CD4-positive, alpha-beta T cell treated with Interferon alpha-2 for 1 hour (primary cell): ENCODE measurements at places on chromosomes 12 and 14.

DNA sequence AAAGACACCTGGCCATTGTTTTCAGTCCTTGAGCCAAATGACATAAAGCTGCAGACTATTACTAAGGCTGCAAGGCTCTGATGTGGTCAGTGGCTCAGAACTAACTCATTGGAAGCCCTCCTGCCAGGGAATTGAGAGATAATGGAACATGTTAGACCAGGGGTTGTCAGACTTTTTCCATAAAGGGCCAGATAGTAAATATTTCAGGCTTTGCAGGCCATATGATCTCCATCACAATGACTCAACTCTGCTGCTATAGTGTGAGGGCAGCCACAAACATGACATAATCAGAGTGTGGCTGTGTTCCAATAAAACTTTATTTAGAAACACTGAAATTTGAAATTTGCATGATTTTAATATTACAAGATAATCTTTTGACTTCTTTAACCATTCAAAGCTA, 140.3 kb downstream of the TMEM30B start:
- no peak for DNase-seq

DNA sequence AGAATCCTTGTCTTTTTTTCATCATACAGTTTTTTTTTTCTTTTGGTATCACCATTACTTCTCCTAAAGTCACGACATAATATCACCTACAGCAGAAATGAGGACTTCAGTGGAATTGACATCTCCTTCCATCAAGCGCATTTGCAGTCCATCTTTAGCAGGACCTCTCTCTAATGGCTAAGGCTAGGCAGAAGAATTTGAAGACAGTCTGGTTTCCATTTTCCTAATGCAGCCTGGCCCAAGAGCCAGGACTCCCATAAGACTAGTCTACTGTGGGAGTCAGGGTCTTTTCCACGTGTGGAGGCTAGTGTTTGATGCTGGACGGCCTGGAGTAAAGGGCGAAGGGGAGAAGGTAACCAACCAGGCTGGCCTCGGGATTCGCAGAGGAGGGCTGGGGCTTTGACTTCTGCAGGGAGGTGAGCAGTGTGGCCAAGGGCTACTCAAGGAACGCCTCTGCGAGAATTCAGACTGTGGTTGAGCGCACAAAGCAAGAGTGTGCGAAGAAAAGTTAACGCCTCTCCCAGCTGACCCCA, 769 bp upstream of the ZNF740 start:
- DNase-seq = no peak

GRCh38 chr12:61523276-61523992, 736.8 kb upstream of the USP15 start:
- DNase-seq = no peak

DNA sequence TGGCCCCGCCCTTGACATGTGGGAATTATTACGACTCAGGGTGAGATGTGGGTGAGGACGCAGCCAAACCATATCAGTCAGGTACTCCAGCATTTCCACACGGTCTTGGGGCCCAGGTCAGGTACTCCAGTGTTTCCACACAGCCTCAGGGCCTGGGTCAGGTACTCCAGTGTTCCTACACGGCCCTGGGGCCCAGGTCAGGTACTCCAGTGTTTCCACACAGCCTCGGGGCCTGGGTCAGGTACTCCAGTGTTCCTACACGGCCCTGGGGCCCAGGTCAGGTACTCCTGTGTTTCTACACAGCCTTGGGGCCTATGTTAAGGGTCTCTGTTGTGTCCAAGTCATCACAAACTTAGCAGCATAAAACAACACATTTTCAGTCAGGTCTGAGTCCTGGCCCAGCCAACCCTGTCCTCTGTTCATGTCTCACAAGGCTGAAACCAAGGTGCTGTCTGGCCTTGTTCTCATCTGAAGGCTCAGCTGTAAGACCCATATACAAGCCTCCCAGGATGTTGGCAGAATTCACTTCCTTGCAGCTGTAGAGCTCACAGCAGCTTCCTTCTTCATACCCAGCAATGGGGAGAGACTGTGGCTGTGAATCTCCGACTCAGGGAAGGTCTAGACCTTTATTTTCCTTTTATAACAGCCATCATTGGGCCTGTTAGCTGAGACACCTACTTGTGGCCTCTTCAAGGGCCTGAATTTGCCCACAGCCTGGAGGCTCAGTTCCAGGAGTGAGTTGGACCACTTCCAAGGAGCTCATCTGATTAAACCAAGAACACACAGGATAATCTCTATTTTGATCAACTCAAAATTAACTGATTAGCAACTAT, 107.6 kb upstream of the SFSWAP start:
- peak; percentile 16 for DNase-seq

- DNase-seq = no peak
Measured at GRCh38 chr12:131894981-131895639, 688 bp downstream of the ULK1 start.

DNA sequence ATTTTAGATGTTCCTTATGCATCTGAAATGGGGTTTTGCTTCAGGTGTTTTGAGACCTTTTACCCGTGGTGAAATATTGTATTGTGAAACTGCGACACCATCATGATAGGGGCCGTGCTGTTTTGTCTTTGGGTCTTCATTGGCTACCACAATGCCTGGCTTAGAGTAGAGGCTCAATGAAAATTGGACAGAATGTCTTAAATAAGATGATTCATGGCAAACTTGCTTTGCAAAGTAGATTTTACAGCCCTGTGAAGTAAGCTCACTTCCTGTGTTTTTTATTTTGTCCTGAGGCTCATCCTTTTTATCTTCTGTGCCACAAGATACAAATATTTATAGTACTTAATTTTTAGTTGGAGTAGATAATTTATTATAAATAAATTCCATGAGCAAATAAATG, 111.3 kb upstream of the FRMD6 start:
- DNase-seq = no peak

DNA sequence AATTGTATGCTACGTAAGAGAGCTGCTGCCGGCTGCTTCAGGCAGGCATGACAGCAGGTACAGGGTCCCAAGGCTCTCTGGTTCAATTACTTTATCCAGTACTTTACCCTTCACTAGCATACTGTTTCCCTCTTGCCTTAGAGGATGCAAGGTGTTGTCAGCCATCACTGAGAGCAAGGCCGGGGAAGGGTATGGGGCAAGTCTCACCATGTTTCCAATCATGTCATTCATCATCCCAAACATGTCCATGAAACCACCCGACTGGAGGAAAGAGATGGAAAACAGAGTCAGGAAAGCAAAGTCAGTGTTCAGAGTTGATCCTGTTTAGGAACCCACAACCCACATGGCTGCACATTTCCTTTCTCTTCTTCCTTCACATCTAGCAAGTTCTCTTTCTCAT, 2.4 kb downstream of the MLF2 start:
- no peak for DNase-seq

GRCh38 chr12:58433959-58434358, 486.3 kb downstream of the LRIG3 start:
- DNase-seq = no peak

DNA sequence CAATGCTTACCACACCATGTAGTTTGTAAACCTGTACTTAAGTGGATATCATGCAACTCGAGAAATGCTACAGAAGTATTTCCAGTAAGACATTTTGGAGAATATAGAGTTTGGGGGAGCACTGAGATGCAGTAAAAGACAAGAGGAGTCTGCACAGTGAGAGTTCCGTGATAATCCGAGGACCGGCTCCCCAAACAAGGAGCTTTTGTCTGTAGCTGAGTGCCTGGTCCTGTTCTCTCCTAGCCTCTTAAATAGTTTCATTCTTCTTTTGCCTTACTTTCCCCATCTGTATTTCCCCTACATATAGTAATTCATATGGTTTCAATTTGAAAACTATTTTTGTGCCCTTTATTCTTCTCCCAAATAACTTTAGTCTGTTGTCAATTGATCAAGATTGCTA, 364.1 kb downstream of the EGLN3 start:
- DNase-seq = no peak

GRCh38 chr14:68231898-68232297, 412.3 kb downstream of the RAD51B start:
- no peak for DNase-seq

DNA sequence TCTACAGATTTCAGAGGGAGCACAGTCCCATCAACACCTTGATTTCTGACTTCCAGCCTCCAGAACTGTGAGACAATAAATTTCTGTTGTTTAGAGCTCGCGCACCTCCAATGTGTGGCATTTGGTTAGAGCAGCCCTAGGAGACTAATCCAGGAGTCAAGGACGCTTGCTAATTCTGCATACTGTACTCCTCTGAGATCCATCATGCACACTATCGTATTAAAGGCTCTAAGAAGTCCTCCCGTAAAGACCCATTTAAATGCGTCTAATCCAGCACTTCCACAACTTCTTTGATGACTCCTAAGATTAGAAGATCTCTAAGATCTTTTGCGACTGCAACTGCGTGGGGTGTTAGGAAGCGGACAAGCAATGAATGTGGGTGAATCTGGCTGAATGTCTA, 30.4 kb downstream of the MAP1LC3B2 start:
- DNase-seq = no peak

DNA sequence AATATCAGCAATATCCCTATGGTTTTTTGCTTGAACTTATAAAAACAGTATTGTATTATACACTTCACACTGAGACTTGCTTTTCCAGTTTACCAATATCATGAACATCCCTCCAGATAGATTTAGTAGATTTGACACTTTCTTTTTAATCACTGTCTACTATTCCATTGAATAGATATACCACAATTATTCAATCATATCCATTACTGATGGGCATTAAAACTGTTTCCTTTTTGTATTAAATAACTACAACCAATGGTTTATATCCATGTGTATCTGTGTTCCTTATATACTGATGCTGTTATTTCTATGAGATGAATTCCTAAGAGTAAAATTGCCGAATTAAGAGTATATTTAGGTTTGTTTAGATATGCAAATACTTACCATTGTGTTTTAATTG, 13.0 kb upstream of the DHRS7 start:
- no peak for DNase-seq
